ENCODE measurements at places on chromosomes 5 and 9. TPM values are rescaled to one million over a fixed set of nuclear protein-coding genes. Genes with fewer than 3 reads are reported as not detected.

DNA sequence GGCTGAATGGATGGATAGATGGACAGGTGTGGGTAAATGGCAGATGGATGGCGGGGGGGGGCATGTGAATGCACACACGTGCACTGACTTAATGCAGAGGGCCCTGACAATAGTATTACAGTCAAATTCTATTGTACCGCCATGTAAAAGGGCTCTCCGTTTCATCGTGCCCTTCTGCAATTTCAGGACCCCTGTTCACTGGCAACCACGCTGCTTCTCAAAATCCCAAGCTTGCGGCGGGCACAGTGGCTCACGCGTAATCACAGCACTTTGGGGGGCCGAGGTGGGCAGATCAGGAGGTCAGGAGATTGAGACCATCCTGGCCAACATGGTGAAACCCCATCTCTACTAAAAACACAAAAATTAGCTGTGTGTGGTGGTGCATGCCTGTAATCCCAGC, 211.4 kb downstream of the BNC2 start:
- DNase-seq = no peak

DNA sequence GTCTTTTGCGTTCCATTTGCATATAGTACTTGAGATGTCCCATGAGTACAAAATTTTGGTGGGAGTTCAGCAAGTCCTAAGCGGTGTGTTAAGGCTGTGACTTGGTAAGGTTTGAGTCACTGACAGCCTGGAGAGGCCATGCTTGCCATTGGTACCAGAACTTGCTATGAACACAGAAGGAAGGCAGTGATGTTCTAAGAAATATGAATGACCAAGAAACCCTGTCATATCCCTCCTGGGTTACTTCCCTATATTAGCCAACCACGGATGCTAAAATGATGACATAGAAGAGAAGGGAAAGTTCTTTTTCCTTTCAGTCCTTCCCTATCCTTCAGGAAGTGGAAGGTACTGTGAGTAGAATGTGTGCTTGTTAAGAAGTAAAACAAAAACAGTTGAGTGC, 136.7 kb downstream of the GCNT1 start:
- no peak for DNase-seq

GRCh38 chr5:169295306-169295705, 5.6 kb downstream of the SLIT3 start:
- DNase-seq = no peak

Gene PCDHB6
- total RNA-seq = 1.9 TPM

GRCh38 chr5:39049315-39049714, 24.9 kb downstream of the RICTOR start:
- DNase-seq = no peak

DNA sequence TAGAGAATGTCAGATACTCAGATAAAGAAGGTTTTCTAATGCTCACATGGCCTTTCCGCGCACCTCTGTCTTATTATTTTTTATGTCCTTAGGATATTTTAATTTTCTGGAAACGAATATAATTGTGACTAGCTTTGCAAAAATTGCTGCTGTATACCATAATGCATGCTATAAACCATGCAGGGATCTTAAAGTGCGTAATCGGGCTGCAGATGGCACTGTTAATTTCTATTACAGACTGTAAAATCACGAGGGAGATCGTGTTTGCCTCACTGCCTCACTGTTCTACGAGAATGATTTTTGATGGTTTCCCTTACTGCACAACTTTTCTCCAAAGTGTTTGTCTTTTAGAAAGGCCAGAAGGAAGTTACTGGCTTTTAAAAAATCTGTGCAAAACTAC, 356.1 kb downstream of the TUSC1 start:
- DNase-seq = no peak

DNA sequence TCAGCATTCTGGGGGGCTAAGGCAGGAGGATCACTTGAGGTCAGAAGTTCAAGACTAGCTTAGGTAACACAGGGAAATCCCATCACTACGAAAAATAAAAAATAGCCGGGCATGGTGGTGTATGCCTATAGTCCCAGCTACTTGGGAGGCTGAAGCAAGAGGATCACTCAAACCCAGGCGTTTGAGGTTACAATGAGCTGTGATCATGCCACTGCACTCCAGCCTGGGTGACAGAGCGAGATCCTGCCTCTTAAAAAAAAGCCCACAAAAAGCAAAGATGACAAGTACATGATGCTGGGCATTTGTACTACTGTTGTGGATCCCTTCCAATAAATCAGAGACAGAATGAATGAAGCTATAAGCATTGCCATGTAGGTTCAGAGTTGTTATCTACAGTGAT, 320.1 kb upstream of the PANK3 start:
- DNase-seq = no peak

Gene FOXD4L6
- total RNA-seq = not detected

Gene LCN10
- 2.2 TPM for total RNA-seq

DNA sequence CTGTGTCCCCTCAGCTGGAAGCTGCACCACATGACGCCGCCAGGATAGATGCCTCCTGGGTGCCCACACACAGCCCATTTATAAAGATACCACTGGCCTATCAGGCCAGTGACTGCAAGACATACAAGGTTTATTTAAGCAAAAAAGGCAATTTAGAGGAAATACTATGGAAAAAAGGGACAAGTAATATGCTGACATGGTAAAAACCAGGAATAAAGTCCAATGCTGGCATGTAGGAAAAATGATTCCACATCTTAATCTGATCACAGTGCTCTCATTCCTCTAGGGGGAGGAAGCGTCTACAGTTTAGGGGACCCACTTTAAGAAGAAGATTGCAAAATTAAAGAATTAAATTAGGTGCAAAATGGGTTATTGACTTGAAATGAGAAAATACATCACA, 80.1 kb downstream of the ZNF354C start:
- DNase-seq = no peak

DNA sequence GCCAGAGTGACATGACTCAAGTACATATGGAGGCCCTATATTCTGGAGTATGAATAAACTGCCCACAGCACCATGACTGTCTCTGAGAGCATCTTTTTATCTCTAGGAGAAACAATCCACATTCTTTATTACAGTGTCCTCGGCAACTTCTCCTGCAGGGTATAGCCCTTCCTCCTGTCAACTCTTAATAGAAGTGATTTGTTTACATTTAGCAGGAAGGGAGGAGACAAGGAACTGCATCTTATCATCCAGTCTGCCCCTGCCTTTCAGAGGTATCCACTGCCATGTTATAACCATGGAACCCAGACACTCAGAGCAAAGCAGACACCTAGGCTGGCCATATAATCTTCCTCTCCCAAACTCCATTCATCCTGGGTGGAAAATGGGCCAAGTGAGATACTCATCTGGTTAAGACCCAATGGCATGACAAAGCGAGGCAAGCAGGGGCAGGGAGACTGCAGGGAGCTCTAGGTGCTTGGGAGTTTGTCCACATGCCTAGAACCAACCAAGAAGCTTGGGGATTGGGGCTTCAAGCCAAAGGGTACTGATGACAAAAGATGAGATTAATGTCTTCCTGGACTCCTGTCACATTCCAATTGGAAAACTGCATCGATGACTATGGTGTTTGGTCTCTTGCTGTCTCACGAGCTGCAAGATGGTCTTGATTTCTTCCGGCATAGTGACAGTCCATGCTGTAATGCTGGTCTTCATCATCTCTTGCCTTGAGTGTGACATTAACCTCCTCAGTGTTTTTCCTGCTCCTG, 620.5 kb upstream of the KLF4 start:
- no peak for DNase-seq

- DNase-seq = no peak
Measured at GRCh38 chr9:133043449-133044035, 12.7 kb downstream of the GTF3C5 start.

DNA sequence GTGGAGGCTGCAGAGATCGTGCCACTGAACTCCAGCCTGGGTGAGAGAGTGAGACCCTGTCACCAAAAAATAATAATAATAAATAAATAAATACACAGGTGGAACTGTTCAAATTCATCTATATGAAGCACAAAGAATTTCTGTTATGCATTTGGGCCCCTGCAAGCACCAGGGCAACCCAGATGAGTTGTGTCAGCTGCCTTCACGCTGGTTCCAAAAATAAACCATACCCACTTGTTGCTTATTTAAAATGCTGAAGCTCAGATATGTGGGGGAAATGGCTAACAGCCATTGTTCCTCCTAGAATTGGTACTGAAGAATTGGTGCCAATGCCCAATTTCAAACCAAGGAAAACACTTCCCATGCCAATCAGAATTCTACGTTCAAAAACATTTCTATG, 10.5 kb upstream of the C5orf15 start:
- no peak for DNase-seq

Gene CARD9
- total RNA-seq = 4.6 TPM

Gene GFRA3
- 0.96 TPM for total RNA-seq

GRCh38 chr5:126826619-126827215, 49.8 kb downstream of the LMNB1 start:
- DNase-seq = no peak

DNA sequence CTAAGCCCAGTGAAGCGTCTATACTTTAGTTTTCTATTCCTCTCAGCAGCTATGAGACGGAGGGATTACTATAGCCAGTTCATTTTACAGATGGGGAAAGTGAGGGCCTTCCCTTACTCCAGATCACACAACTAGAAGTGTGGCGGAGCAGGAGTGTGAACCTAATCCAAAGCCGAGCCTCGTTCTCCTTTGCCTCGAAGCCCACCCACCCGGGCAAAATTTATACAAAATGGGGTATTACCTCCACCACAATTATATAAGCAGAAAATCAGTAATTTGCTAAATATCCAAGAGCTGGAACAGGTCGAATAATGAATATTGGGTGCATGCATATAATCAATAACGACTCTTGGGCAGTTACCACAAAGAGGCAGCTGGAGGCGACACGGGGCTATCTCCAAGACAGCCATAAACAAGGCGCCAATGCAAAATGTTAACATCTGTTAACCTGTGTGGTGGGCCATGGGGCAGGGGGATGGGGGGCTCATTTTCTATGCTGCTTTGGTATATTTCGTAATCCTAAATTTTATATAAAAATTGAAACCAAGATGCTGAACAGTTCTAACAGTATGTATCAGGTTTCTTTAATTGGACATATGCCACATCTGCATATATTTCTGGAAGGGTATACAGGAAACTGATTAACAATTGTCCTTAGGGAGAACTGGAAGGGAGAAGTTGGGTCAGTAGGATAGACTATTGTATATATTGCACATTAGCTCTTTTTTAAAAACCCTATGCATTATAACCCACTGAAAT, 1.2 kb upstream of the RNF44 start:
- DNase-seq = no peak

DNA sequence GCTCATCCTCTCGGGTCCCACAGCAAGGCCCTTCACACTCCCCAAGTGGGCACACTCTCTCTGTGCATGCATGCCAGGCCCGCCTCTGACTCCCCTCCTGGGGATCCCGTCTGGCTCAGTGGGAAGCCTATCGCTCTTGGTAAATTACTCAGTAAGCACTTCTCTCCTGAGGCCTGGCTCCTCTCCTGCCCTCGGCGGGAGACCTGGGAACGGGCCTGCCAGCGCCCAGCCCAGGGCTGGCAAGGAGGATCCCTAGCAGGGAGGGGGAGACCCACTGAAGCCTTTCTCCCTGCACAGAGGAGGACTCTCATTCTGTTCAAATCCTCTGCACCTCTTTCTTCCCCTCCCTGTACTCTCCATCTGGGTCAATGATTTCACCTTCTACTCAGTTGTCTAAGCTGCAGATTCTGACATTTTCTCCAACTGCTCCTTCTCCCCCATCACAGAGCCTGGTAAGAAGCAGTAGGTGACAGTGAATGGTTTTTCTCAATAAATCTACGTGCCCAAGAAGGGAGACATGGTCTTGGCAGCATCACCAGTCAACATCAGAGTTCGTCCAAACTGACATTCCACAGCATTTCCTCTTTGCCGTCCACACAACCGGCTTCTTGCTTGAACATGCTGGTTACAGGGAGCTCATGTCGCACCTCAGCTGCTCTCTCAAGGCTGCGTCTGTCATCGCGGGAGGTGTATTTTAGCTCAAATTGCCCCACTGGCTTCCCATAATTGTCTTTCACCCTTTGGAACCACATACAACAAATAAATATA, 81.9 kb downstream of the GPR21 start:
- no peak for DNase-seq

DNA sequence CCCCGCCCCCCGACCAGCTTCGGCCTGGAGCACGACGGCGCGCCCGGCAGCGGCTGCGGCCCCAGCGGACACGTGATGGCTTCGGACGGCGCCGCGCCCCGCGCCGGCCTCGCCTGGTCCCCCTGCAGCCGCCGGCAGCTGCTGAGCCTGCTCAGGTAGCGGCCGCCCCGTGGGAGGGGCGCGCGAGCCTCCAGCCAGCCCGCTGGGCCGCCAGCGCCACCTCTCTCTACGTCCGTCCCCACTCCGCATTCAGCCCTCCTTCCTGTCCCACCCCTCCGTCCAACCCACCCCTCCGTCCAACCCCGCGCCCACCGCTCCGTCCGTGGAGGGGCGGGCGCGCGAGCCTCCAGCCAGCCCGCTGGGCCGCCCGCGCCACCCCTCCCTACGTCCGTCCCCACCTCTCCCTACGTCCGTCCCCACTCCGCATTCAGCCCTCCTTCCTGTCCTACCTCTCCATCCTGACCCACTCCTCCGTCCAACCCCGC, 6.5 kb downstream of the ADAMTS13 start:
- no peak for DNase-seq

- no peak for DNase-seq
Measured at GRCh38 chr9:5518937-5519319, 8.6 kb downstream of the PDCD1LG2 start.

DNA sequence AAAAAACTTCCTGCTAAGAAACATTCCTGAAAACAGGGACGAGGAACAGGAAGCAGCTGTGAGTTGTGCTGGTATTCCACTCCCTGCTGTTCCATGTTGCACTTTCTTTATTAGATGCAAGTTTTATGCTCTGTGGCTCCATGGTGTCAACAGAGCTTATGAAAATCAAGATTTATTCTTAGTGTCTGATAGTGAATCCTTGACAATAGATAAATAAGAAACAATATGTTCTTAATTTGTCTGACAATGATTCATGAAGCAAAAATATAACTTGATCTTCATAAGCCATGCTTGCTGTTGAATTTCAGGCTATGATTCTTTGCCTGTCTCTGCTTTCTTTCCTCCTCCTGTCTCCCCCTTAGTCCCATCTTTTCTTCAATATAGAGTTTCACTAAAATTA, 119.6 kb downstream of the DROSHA start:
- peak; percentile 16 for DNase-seq

Gene NUTM2G
- total RNA-seq = 0.48 TPM

- DNase-seq = no peak
Measured at GRCh38 chr9:107177857-107178256, 105.2 kb upstream of the RAD23B start.

DNA sequence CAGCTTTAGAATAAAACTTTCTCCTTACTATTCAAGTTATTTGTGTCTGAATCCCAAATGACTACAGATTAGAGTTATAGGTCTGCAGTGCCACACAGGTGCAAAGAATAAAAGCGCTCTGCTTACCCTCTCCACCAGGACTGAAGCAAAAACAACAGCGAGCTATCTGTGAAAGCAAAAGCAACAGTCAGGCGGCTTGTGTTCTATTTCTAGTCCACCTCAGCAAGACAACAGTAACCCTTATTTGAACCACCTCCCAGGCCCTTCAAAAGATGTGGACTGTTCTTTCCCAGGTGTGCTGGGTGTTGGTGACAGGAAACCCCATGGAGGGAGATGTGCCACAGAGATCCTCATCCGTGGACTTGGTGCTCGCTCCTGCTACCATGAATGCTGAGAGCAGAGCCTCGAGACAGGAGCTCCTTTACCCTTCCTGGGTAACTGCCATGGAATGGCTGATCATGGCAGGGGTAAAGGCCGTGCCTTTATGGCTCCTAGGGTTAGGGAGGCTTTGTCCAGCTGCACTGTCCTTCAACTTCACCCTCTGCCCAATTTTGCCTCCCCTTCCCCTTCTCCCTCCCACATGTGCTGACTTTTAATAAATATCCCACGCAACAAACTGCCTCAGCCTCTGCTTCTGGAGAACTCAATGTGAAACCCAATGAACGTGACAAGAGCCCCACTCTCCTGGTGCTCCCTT, 108.6 kb downstream of the SERINC5 start:
- DNase-seq = no peak

GRCh38 chr5:143652108-143652700, 159.8 kb upstream of the HMHB1 start:
- DNase-seq = no peak

Measured in umbilical cord (tissue), 2 donors.